ENCODE measurements at places on chromosomes 2 and 18. TPM values are rescaled to one million over a fixed set of nuclear protein-coding genes. Genes with fewer than 3 reads are reported as not detected.

The CLHC1 gene
- 1.0 TPM for polyA plus RNA-seq

The SPC25 gene
- polyA plus RNA-seq = not detected

The SCYGR5 gene
- polyA plus RNA-seq = not detected

The POMC gene
- 10.1 TPM for polyA plus RNA-seq

The ATP8B1 gene
- polyA plus RNA-seq = not detected

The PSMA8 gene
- polyA plus RNA-seq = 1.6 TPM

The TEX44 gene
- polyA plus RNA-seq = not detected

The STK25 gene
- polyA plus RNA-seq = 81.5 TPM

The GPAT2 gene
- polyA plus RNA-seq = 0.34 TPM

The NMS gene
- polyA plus RNA-seq = not detected

The GPR39 gene
- polyA plus RNA-seq = not detected

The IL36RN gene
- polyA plus RNA-seq = not detected
